ENCODE measurements at places on chromosomes 5 and 9. TPM values are rescaled to one million over a fixed set of nuclear protein-coding genes. Genes with fewer than 3 reads are reported as not detected.

Gene SARDH
- 0.68 TPM for total RNA-seq

Gene NMUR2
- total RNA-seq = not detected

Gene C5orf58
- total RNA-seq = not detected

Gene ECSCR
- total RNA-seq = 1.1 TPM

Gene PCDHB6
- not detected for total RNA-seq

Gene HOMER1
- total RNA-seq = 2.4 TPM

Gene N4BP3
- 2.7 TPM for total RNA-seq

Gene HTR4
- total RNA-seq = not detected

Gene THG1L
- 20.3 TPM for total RNA-seq

Gene SEMA4D
- total RNA-seq = 458 TPM

Gene TTLL11
- 2.3 TPM for total RNA-seq

Gene CDC20B
- 0.32 TPM for total RNA-seq

Gene ARL14EPL
- not detected for total RNA-seq

Gene SLC4A9
- total RNA-seq = not detected

Gene HBEGF
- total RNA-seq = 7.6 TPM

Gene SV2C
- total RNA-seq = 0.02 TPM

Gene ACER2
- total RNA-seq = 2.5 TPM

Gene SURF1
- total RNA-seq = 40.3 TPM
